Cardiac fibroblast (primary cell): ENCODE measurements at places on chromosomes 3 and 15.

DNA sequence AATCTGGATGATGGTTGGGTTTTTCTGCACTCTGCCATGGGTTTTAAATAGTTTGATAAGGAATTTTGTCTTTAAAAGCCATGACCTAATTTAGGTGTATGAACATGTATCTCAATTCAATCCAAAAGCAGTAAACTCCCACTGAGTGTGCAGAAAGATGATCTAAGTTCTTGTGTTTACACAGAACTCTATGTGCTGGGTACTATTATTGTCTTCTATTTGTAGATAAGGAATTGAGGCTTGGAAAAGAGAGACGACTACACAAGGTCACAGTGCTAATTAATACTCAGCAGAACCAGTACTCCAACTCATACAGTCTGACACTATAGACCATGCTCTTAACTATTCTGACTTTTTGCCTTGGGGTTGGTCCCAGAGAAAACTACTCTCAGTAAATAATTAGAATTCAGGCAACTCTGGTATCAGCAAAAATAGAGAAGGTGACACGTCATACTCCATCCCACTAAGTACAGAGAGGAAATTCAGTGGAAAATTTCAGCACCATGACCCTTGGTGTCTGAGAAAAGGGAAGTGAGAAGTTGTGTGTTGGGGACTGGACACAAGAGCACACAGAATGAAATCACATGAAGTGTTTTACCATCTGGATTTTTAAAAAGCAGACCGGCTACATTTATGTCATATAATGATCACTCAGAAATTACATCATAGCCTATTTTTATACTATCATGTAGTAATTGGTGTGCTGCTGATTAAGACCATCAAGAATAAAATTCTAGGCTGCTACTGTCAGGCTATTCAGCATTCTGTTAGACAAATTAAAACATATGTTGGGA lies 18.3 kb upstream of the MYH15 start:
- no peak for DNase-seq

GRCh38 chr15:29835301-29835700 lies 13.0 kb upstream of the TJP1 start:
- DNase-seq, result peak; percentile 81

DNA sequence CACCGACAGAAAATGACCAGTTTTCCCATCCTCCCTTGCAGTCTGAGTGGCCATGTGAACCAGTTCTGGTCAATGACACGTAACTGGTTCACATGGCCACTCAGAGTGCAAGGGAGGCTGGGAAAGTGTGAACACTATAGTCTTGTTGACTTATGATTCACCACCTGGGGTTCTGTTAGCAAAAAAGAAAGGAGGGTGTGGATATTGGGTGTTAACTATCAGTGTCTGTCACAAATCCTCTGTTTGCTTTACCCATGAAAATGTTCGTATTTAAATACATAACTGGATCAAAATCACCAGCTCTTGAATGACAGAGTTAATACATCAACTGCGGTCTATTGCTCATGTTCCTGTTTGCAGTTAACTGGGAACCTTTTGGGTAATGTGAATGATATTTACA lies 92.3 kb downstream of the ADAMTSL3 start:
- DNase-seq, result no peak

DNA sequence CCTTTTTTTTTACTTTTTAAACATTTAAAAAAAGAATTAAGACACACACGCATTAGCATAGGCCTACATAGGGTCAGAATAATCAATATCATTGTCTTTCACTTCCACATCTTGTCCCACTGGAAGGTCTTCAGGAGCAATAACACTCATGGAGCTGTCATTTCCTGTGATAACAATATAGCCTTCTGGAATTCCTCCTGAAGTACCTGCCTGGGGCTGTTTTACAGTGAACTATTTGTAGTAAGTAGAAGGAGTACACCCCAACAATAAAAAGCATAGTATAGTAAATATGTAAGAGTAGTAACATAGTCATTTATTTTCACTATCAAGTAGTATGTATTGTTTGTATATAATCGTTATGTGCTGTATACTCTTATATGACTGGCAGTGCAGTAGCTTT lies 19.5 kb upstream of the CLDN18 start:
- no peak for DNase-seq

GRCh38 chr3:112486811-112487505 lies 12.3 kb downstream of the BTLA start:
- DNase-seq, result peak; percentile 34

- DNase-seq, result peak; percentile 33
Observed at GRCh38 chr15:40287968-40288367, 5.1 kb upstream of the ANKRD63 start.

GRCh38 chr3:18403061-18403460 lies 22.1 kb downstream of the SATB1 start:
- DNase-seq, result no peak

DNA sequence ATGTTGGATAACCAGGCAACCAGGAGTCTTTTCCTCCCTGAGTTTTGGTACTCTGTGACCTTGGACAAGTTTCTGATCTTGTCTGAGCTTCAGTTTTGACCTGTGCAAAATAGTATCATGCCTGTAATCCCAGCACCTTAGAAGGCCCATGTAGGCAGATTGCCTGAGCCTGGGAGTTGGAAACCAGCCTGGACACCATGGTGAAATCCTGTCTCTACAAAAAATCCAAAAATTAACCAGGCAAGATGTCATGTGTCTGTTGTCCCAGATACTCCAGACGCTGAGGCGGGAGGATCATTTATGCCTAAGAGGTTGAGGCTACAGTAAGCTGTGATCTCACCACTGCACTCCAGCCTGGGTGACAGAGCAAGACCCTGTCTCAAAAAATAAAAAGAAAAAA lies 114.8 kb downstream of the IL12A start:
- DNase-seq, result no peak

- peak; percentile 38 for DNase-seq
Observed at GRCh38 chr15:69973102-69973714, 124.5 kb downstream of the TLE3 start.

DNA sequence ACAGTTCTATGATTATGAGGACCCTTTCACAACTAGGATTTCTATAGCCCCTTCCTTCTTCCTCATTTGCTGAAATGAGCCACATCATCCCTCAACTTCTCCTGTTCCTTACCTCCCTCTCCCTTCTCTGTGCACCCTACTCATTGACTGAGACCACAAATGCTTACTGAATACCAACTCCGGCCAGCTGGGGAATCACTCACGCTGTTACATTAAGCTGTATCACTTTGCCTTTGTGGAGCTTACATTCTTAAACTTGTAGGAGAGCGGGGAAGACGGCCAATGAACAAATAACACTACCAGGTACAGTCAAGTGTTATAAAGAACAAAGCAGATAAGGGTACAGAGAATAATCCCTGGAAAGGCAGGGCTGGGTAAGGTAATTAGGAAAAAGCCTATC lies 5.7 kb downstream of the SUCLG2 start:
- DNase-seq, result peak; percentile 12

DNA sequence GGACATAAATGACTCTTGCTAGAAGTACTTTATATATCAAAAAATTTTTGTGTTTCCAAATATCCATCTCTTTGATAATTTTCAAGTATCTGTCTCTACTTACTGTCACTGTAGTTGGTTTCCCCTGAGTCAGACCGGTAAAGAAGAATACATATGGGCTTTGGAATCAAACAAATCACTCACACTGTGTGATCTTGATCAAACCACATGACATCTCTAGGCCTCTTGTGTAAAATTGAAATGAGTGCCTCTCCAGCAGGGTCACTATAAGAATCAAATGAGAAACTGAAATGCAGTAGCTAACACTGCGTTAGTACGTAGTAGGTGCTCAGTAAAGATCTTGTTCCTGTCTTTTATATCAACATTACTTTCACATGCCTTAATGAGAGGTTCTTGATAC lies 314.6 kb upstream of the STT3B start:
- no peak for DNase-seq

GRCh38 chr15:34314491-34315490 lies 22.8 kb downstream of the SLC12A6 start:
- no peak for DNase-seq

GRCh38 chr3:11583235-11583634 lies 60.5 kb downstream of the VGLL4 start:
- DNase-seq, result peak; percentile 40

DNA sequence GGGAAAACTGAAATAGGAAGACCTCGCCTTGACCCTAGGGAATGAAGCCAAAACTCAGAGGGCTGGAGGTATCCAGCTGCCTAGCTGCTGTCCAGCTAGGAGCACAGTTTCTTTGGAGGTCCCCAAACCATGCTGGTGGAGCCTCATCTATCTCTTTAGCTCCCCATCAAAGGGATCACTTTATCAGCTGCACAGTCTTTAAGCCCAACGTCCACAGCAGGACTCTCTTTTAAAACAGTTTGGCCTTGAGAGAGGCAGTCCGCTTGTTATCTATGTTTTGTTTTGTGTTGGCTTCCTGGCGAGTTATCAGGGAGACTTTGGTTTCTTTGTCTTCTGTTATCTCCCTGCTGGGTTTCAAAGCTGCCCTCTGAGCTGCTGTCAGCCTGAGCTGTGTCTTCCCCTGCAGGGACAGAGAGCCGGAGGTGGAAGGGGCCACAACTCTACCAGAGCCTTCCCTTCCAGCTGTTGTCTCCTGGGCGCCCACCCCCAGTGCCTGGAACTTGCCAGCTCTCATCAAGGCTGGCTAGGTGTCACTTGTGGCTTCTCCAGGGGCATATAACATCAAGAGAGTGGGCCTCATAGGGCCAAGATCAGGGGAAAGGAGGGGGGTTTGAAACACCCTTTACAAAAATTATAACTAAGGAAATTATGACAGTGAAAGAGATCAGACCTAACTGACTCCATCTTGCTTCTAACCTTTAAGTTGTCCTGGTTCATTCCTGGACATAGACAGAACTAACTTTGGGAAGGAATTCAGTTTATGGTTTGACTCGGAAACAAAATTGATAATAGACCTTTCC lies 61.4 kb upstream of the C15orf39 start:
- DNase-seq, result no peak

GRCh38 chr3:161031134-161031533 lies 74.0 kb downstream of the B3GALNT1 start:
- no peak for DNase-seq

- no peak for DNase-seq
Observed at GRCh38 chr3:156461889-156462288, 93.0 kb downstream of the SSR3 start.

GRCh38 chr3:124257336-124257864 lies 265.5 kb upstream of the ROPN1 start:
- no peak for DNase-seq

- DNase-seq, result peak; percentile 14
Observed at GRCh38 chr3:86782286-86782685, 208.7 kb downstream of the VGLL3 start.

GRCh38 chr3:197956626-197956988 lies 3.4 kb upstream of the LMLN start:
- DNase-seq, result no peak

DNA sequence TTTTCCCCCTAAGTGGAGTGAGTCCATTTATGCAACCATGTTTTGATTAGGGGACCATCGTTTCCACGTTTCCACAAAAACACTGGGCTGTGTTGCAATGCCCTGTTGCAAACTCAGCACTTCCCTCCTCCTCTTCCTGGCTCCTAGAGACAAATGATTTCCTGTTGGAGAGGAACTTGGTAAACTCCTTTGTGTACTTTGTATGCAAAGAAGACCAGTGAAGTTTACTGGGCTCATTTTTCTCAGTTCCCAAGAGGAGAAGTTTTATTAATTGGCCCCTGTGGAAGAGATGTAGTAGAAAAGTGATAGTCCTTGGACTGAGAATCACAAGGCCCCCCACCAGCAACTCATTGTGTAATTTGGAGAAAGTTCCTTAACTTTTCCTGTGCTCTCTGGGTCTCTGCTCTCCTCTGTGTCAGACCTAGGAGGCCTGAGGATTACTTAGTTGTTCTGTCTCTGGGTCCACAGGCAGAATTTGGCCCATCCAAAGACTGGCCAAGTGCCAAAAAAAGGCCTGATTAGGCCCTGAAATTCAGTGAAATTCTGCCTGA lies 95.0 kb downstream of the ATG7 start:
- DNase-seq, result peak; percentile 84

GRCh38 chr3:195401943-195402342 lies 40.9 kb downstream of the ACAP2 start:
- no peak for DNase-seq

DNA sequence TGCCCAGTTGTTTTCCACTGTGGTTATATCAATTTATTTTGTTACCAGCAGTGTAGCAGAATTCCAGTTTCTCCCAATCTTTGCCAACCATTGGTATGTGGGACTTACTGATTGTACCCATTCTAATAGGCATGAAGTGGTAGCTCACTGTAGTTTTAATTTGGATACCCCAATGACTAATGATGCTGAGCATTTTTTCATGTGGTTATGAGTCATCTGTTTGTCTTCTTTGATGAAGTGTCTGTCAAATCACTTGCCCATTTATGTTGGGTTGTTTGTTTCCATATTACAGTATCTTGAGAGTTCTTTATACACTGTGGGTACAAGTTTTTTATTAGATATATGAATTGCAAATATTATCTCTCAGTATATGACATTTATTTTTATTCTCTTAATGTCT lies 644.3 kb downstream of the NR2F2 start:
- peak; percentile 10 for DNase-seq
